ENCODE measurements at places on chromosomes 7 and 10.

DNA sequence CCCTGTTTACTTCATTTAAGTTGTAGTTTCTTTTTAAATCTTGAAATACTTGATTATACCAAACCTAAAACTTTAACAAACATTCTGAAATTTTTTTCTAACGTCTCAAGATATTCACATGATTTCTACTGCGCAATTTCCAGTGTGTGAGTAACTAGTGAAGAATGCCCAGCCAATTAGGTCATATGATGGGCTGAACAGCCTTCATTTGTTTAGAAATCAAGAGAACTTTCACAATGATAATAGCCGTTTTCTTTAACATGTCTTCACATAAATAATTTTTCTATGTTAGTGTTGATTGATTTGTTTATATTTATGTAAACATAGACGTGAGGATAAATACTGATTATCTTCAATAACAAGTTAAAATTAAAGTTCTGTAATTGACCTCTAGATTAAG is 21.8 kb downstream of the STAM start:
- no peak for DNase-seq

- no peak for DNase-seq
Measured at GRCh38 chr10:47383261-47384147, 589 bp downstream of the ZNF488 start.

DNA sequence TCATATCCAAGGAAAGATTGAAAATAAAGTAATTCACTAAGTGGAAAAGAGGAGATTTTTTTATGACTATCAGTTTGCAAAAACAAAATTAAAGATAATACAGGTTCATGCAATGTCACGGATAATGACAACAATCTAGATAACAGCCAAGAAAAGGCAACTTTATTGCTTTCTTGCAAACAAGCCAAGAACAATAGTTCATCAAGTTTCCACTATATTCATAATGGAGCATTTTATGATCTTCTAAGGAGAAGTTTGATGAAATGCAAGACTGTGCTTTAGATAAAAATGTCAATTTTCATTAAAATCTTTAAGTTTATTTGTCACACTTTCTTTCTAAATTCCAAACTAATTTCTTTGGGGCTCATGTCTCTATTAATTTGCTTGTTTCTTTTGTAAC is 53.9 kb upstream of the NRP1 start:
- no peak for DNase-seq

GRCh38 chr10:63294781-63295180 is 161.7 kb downstream of the NRBF2 start:
- no peak for DNase-seq

DNA sequence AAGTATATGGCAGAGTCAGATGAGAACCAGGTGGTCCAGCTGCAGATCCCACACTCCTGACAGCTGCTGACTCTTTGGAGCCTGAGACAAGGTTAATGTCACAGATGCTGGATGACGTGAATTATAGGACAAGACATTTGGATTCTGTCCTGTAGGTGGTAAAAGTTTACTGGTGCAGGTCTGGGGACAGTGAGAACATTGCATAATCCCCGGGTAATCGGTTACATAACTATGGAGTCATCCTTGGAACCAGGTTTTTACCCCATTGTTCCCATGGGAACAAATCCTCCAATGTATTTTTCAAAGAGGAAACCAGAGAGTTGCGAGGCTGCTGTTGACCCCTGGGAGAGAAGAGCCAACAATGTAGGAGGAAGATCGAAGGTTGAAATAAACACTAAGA is 27.5 kb upstream of the ZCCHC24 start:
- DNase-seq, result no peak

- no peak for DNase-seq
Measured at GRCh38 chr10:11673346-11674280, 62.2 kb upstream of the USP6NL start.

DNA sequence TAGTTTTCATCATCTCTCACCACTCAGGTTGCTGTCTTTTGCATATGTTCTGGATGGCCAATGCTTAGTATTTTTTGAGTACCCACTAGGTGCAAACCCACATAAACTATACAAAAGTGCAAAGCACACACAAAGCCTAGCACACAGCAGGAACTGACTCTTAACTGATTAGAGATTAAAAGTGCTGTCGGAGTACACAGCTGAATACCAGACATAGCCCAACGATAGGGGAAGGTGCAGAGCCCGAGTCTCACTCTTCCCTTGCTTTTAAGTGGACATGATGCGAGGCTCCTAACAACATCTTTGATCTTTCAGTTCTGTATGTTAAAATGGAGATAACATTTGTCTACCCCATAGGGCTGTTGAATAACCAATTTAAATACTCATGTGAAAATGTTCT is 90.8 kb downstream of the DPY19L1 start:
- DNase-seq, result no peak

DNA sequence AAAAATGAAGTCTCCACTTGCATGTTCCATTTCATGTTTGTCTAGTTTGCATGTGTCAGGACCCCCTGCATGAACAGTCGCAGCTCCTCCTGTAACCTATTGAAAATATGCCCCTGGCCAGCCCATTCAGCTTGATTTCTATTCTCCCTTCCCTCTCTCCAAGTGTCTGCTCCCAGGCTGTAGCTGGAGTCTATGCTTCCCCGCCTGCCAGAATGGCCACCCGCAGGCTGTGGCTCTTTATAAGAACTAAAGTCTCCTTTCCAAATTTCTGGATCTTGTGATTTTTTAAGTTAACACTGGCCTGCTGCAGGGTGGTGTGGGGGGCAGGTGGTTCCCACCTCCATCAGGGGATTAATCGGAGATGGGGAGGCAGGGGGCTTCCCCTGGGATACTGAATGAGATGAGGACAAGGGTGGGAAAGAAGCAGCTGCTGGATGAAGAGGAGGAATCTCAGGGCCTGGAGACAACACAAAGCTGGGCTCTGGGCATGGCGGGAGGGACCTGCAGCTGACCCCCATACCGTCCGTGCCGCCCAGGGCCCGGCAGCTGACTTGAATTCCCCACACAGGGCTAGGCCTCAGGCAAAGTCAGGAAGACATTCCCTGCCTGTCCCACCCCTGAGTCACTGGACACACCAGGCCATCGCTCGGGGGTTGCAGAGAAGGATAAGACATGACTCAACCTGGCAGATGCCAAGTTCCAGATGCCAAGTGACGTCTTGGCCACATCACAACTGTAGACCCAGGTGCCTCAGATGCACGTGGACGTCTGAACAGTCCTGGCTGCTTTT is 399.5 kb upstream of the FOXK1 start:
- DNase-seq, result no peak

- peak; percentile 40 for DNase-seq
Measured at GRCh38 chr7:727104-727805, at the start of gene PRKAR1B. Gene PRKAR1B, minus strand, starts transcription at chr7:727281. Its CDS starts 15,776 bp downstream, at chr7:711505.

DNA sequence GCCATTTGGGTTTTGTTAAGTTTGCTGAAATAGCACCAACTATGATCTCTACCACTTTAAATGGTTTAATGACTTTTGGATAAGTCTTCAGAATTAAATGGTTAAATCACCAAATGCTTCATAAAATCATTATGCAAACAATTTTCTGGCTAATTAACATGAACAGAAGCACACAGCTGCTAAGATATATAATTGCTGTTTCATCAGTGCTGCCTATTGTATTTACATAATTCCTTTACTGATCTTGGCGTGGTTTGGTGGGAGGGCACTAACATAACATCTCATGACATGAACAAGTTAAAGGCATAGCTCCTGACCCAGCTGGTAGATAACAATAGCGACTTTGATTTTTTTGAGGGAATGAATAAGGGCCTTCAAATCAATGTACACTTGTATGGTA is 94.1 kb downstream of the FZD1 start:
- no peak for DNase-seq

DNA sequence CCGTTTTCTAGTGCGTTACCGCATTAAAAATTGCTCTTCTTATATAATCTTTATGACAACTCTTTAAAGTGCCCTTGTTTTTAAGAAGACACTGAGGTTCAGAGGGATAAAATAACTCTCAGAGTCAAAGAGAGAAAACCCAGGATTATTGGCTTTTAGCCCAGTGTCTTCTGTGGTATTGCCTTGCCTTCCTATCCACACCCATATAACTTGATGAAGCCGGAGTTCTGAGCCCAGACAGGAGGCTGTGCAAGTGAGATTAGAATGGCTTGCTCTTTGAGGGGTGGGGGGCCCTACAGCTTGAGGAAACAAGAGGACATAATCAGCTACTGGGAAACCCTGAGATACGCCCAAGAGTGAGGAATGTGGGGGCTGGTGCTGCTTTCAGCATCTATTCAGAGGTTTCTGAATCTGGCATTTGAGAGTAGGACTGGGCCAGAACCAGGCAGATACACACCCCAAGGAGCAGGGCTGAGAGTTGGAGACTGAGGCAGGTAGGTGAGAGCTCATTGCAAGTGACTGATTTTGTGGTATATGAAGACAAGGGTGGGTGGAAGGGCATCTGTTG is 2.3 kb downstream of the PRXL2A start:
- no peak for DNase-seq

- no peak for DNase-seq
Measured at GRCh38 chr7:8147760-8148463, 114.1 kb downstream of the ICA1 start.

DNA sequence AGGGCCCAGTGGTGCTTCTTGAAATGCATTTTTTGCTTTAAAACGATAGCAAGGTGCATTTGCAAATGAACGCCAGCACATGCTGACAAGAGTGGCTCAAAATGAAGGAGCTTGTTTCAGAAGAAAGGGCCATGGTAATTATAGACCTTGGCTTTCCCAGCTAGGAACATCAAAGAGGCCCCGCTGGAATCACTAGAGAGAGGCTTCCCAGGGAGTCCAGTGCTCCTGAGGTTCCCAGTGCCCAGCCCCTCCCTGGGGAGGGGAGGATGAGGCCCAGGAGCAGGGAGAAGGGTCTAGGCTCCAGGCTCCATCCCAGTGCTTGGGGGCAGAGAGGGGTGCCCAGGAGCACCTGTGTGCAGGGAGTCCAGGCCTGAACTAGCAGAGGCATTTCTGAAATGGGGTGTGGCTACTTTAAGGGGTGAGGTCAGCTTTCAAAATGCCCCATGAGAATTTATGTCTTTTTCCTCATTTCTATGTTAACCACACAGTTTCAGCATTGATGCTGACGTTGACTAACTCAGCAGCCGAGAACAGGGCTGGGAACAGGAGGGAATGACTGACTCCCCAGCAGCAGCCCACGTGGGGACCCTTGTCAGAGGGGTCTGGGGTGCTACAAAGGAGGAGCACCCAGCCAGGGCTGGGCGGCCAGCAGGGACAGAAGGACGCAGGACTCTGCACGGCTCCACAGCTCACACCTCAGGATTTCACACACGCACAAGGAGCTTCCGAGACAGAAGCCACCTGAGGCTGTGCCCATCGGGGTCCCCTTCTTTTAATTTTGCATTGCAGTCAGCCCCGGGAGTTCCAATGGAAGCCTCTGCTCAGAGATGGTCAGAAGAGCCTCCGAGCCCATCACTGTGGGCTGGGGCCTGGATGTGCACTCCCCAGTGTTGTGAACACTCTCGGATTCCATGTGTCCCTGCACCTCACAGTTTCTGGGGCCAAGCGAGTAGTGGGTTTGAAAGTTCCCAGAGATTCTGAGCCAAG is 570.2 kb downstream of the PTPRN2 start:
- DNase-seq, result no peak

DNA sequence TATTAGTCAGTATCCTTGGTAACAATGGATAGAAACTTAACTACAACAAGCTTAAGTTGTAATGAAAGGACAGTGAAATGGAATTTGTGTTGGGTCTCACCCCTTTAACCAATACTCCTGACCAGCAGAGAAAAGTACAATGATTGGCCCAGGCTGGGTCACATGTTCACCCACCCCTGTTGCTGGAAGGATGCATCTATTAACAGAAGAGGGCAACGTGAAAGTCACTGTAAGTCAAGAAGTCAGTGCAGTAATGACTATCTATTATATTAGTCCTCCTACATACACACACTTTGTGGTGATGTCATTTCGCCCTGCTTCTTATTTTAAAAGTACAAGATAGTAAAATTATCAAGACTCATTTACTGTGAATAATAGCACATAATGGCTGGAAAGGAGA is 16.2 kb downstream of the PNLIPRP2 start:
- no peak for DNase-seq

DNA sequence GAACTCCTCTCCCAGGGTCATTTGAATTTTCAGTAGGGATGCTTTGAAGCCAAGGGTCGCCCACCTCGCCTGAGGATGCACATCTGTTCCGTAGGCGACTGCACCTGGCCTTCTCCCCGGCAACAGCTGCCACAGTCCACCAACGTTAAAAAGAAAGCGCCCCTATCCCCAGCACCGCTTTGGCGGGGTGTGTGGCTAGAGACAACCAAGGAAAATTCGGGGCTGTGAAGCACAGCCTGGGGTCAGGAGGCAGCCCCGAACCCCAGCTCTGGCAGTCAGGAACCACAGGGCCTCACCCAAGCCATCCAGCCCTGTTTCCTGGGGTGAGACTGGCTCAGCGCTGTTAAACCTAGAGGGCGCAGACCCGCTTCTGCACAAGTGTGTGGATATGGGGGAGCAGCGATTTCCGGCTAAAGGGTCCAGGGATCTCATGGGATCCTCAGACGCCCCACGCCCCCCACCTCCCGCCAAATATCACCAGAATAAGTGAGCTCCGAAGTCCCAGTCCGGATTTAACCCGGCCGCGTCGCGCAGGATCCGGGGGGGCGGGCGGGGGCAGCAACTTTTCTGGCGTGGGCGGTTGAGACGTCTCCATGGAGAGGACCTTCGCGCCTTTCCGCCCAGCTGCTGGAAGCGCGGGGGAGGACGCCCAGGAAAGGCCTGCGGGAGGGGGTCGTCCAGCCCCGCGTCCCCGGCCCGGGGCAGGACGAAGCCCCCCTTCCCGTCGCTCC is 822 bp downstream of the ZC3HAV1L start:
- no peak for DNase-seq

GRCh38 chr7:107870427-107871000 is 20.5 kb upstream of the DLD start:
- no peak for DNase-seq

DNA sequence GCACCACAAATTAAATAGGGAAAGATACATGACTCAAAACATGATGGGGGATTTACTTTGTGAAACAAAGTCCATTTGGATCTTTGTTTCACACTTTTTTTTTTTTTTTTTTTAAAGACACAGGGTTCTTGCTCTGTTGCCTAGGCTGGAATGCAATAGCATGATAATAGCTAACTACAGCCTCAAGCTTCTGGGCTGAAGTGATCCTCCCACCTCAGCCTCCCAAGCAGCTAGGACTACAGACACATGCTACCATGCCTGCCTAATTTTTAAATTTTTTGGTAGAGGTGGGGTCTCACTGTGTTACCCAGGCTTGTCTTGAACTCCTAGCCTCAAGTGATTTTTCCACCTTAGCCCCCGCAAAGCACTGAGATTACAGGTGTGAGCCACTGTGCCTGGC is 172.6 kb upstream of the KLF14 start:
- no peak for DNase-seq

- peak; percentile 26 for DNase-seq
Measured at GRCh38 chr10:5692461-5693358, 8.1 kb downstream of the TASOR2 start.

Data from stimulated activated CD4-positive, alpha-beta T cell treated with anti-CD3 and anti-CD28 coated beads, Interleukin-15, amount 100 ng/mL, for 1 hour (primary cell).